ENCODE measurements at places on chromosomes 1 and 21.

DNA sequence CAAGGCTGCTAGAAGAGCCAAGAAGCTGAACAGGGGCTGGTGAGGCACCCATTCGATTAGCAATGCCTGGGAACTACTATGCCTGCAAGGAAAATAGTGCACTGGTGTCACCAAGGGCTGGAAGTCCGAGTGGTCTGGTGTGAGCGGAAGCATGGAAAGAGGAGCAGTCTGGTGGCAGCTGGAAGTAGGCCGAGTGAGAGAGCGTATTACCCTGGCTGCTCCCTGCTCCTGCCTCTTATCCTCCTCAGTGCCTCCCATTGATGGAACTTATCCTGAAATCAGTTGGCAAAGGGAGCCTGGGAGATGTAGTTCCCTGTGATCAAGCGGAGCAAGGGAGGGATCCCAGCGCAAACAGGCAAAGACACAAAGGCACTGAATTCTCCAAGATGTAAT lies 9.6 kb downstream of the SMAP2 start:
- no peak for DNase-seq

- no peak for DNase-seq
Observed at GRCh38 chr1:77360256-77360655, 78.4 kb downstream of the AK5 start.

GRCh38 chr1:94974241-94974640 lies 47.3 kb upstream of the CNN3 start:
- no peak for DNase-seq

DNA sequence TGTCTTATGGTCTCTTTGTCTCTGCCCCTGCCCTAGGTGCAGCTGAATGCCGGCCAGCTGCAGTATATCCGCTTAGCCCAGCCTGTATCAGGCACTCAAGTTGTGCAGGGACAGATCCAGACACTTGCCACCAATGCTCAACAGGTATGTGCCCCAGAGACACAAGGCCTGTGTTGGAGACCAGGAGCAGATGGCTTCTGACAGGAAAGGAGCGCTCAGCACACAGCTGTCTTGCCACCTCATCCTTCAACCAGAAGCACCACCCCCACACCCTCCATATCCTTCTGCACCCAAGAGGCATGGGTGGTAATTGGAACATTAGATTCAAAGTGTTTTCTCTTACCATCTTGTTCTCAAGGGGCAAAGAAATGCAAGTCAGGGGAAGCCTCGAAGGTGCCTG lies 17.0 kb upstream of the KCNQ4 start:
- no peak for DNase-seq

DNA sequence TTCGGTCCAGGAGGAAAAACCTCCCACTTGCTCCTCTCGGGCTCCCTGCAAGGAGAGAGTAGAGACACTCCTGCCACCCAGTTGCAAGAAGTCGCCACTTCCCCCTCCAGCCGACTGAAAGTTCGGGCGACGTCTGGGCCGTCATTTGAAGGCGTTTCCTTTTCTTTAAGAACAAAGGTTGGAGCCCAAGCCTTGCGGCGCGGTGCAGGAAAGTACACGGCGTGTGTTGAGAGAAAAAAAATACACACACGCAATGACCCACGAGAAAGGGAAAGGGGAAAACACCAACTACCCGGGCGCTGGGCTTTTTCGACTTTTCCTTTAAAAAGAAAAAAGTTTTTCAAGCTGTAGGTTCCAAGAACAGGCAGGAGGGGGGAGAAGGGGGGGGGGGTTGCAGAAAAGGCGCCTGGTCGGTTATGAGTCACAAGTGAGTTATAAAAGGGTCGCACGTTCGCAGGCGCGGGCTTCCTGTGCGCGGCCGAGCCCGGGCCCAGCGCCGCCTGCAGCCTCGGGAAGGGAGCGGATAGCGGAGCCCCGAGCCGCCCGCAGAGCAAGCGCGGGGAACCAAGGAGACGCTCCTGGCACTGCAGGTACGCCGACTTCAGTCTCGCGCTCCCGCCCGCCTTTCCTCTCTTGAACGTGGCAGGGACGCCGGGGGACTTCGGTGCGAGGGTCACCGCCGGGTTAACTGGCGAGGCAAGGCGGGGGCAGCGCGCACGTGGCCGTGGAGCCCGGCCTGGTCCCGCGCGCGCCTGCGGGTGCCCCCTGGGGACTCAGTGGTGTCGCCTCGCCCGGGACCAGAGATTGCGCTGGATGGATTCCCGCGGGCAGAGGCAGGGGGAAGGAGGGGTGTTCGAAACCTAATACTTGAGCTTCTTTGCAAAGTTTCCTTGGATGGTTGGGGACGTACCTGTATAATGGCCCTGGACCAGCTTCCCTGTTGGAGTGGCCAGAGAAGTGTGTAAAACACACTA lies 45.3 kb downstream of the MRPL39 start:
- DNase-seq = peak; percentile 84

GRCh38 chr1:203763505-203763904 lies 1.5 kb upstream of the LAX1 start:
- DNase-seq = no peak

- DNase-seq = no peak
Observed at GRCh38 chr21:22224261-22224660, 1226.1 kb downstream of the NCAM2 start.

GRCh38 chr1:235822685-235823084 lies 44.0 kb downstream of the LYST start:
- no peak for DNase-seq

Data from CD8-positive, alpha-beta T cell (primary cell).